ENCODE measurements at places on chromosomes 4 and X.
A peak's percentile ranks its signal among the peaks of the same experiment; 100 is the strongest.

DNA sequence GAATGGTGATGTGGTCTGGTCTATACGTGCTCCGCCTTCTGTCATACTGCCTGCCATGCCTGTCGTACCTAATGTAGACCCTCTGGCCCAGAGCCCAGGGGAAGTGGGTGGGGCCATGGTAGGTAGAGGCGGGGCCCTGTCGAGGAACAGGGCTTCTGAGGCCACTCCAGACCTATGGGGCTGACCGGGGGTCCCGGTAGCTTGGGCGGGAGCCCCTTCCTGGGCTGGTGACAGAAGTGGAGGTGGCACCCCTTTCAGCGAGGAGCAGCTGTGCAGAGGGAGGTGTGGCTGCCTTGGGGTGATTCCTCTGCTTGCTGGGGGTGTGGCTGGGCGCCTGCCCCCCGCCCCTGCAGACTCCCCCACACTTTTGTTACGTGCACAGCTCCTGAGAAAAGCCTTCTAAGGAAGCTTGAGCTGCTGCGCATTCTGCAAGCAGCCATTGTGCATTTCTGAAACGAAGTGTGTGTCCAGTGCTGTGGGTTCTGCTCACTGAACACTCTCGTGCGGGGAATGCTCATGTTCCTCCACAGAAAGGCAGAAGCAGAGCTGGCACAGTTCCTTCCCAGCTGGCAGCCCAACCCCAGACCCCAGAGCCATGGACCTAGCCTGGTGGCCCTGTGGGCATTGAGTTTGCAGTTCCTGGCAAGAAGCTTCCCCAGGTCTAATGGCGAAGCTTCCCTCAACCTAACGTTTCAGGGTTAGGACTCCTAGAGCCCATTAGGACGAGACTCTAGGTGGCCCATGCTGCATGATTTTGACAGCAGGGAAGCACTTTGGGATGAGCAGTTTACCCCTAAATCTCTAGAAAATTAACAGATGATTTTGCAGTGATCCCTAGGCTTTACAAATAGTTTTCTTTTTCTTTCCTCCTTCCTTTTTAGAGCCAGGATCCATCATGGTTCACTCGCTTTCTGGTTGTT is 72.7 kb upstream of the HGFAC start:
- no peak for DNase-seq

DNA sequence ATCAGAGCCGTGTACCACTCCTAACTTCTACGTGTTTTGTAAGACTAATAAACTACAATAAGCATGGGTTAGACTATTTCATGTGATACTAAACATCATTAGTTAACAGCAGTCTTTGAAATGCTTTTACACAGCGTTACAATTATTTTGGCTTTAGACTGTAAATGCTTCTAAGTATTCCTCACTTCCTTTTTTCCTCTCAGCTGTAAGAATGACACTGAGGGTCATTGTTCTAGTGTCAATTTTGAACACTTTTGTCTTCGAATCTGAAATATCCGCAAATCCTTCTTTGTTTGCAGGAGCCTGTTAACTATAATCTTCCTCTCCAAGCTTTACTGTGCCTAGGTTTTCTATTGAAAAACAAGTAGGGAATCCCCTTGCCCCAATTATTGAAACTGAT is 1.5 kb downstream of the ABCE1 start:
- DNase-seq: no peak

GRCh38 chr4:6441202-6441582 is 31.2 kb downstream of the PPP2R2C start:
- DNase-seq: no peak

- no peak for DNase-seq
Measured at GRCh38 chrX:120310861-120311726, at the start of gene TMEM255A. TSS of gene TMEM255A (minus strand) at chrX:120311461. CDS start at chrX:120311309, 152 bp downstream.

DNA sequence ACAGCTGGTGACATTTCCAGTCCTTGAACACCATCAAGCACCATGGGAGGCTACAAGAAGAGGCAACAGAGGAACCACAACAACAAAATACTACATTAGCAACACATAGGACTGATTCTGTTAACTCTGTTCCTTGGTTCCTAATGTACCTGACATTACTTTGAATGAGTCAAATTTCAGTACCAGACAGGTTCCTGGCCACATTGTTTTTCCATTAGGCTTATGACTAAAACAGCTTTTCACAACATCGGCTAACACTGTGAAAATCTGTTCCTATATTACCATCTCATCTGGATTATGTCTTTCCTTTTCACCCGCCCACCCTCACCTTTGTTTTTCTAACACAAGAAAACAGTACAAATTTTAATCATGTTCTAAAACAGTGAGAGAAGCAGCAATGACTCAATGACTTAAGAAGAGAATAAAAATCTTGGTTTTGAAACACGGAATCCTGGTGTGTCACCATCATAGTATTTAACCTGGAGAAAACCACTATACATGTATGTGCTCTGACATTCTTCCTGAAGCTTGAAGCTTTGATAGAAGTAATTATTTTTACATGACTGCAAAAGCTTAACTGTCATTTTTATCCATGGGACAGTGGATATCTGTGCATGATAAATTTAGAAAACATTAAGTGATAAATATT is 143.9 kb downstream of the SCFD2 start:
- DNase-seq: no peak

DNA sequence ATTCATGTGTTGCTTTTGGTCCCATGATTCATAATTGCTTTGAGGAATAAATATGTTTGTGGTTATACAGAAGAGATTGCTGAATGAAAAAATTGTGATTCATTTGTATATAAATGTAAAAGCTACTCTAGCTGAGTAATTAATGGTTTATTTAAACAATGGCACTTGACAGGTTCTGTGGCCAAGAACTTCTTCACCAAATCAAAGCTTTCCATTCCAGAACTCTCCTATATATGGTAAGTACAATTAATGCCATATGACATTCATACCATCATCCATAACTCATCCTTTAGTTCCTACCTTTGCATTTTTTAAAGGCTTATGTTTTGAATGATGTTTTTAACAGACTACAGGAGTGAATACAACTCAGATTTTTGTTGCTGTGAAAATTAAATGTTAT is 105.8 kb downstream of the REPS2 start:
- DNase-seq: no peak

DNA sequence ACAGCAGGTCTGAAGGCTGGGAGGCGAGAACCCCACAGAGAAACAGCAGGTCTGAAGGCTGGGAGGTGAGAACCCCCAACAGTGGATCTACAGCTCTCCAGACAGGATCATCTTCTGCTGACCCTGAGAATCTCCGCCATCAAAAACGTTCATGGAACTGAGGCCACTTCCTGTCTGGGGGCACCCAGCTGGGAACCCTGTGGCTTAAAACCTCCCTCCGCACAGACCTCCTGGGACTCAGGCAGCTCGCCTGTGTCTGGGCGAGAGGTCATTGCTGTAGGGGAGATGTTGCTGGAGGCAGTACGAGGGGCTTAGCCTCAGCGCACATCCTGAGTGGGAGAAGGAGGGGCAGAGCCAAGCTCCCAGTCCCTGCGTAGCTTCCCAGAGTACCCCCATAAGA is 15.1 kb upstream of the CLDN24 start:
- DNase-seq: no peak

GRCh38 chrX:37685381-37686359 is at the start of gene XK:
TSS of gene XK (plus strand) at chrX:37685791. CDS start at chrX:37685962, 171 bp downstream.
- DNase-seq: no peak

- DNase-seq: peak; percentile 97
Measured at GRCh38 chr4:85402371-85402770, 72.6 kb upstream of the ARHGAP24 start.

DNA sequence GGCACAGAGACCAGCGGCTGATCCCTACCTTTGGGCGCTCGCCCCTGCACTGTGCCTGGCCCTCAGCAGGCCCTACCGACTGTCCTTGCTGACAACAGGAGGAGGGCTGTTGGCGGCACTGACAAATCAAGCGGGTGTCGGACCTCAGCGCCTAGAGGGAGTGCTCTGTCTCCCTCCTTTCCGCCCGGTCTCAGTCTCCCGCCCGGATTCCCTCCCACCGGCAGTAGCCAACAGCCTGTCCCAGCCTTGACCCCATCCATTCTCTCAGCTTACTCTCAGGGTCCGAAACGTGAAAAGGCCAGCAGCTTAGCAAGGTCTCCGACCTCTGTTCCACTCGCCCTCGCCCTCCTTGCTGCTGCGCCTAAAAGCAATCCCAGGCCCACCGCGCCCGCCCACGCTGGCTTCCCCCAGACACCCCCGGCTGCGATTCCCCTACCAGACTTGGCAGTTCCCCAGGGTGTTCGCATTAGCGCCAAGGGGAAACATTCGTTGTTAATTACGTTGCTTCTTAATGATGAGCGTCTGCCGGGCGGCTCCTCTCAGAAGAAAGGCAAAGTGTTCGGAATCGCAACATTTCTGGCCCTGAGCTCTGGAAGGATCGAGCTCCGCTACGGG is 96.2 kb downstream of the SOWAHB start:
- no peak for DNase-seq

DNA sequence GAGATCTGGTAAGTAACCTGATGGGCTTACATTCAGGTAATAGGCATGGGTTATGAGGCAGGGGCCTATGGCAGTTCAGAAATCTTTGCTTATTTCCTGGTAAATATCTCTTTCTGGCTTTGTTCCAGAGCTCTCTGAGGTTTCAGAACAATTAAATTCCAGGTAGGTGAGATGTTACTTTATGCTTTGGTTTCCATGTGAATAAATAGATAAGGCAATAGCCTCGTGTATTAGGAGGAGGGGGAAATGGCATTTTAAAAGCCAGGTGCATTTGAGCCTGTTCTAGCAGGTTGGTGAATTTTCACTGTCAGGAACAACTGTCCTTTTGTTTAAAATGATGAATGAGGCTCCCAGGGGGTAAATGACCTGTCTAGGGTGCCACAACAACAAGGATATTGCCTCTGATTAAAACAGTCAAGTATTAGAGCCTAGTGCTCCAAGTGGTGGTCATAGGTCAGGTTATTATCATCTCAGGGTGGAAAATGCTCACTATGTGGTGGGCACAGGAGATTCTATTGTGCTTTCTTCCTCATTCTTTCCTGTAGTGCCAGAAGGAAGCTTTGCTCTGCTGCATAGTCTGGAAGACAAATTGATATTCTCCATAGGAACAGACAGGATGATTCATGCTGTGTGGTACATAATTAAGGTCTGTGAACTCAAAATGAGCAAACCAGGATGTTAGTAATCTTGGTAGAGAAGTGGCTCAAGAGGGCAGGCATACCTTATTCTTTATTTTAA is 296.2 kb downstream of the INPP4B start:
- peak; percentile 71 for DNase-seq

DNA sequence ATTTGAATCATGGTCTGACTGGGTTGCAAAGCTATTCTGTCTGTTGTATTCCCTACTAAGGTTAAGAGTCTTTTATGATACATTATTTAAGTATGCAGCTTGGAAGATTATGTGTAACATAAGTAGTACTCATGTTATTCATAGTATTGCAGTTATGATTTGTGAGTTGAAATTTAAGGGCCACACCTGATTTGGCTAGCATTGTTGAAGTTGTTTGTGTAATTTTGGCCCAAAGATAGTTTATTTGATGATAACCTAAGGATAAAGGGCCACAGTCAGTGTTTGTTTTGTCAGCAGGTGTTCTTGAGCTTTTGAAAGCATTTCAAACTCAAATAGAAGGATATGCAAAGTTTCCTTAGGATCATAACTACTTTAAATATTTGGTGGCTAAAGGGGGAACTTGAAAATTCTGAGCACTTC is 38.9 kb downstream of the NUDT9 start:
- peak; percentile 8 for DNase-seq

DNA sequence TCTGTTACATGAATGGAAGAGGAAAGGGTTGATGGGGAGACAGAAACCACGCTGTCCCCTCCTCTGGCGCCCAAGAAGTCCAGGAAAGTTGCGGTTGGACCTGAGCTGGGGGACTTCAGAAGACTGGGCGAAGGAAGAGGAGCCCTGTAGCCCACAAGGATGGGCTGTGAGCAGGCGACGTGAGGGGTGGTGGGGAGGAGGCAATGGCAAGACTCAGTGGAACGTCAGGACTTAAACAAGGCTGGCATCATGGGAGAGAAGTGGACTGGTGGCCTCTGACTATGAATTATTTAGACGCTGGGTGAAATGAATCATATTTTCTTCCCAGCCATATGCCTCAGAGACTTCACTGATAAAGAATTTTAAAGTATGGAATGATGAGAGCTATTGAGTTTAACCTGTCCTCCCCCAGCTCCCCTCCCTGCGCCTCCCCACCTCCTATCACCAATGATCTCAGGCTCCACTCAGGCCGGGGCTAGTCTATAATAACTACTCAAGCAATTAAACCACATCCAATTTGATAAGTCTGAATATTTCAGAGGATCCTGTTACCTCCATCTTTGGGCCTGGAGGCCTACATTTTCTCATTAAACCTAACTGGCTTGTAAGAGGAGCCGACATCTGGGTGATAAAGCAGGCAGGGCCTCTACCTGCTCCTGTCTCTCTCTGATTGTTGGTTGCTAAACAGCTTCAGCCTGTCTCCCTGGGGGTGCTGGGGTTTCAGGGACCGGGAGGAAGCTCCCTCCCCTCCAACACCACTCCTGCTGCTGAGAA is 63.6 kb downstream of the SMIM20 start:
- DNase-seq: no peak

GRCh38 chr4:115850799-115851509 is 737.5 kb upstream of the NDST4 start:
- DNase-seq: no peak

Measured in astrocyte of the cerebellum (primary cell).